ENCODE measurements at places on chromosomes 6 and 20. TPM values are rescaled to one million over a fixed set of nuclear protein-coding genes. Genes with fewer than 3 reads are reported as not detected.

DNA sequence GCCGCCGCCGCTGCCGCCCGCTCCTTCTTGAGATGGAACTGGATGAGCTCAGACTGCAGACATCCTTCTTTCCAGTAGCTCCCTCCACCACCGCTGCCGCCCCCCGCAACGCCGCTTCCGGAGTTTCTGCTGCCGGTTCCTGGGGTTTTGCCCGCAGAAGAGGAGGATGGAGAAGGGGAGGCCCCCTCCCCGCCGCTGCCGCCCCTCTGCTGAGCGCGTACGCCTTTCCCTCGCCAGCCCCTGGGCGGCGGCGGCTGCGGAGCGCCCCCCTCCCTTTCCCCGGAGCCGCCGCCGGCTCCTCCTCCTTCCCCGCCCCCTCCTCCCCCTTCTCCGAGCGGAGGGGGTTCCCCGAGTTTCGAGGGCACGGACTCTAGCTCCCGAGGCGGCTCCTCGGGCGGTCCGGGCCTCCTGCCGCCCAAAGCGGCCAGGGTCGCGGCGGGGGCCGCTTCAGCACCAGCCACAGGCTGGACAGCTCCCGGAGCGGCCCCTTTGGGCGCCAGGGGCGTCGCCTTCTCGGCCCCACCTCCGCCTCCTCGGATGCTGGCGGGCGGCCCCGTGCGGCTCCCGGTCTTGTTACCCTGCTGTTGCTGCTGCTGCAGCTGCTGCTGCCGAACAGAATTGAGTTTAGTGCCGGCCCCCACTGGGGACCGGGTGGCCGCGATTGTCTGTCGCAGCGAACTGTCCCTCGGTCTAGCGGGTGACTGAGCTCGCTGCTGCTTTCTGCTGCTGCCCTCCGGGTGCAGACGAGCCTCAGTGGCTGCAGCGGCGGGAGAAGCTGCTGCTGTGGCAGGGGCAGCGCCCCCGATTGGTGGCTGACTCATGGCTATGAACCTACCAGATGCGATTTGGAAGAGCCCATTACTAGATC lies 3.1 kb downstream of the MTCL3 start:
- H3K36me3 ChIP-seq, result peaks cover 2% of the 10 kb centered on the region
- peaks cover 26% of the 10 kb centered on the region for H3K4me1 ChIP-seq
- peak; percentile 77 for DNase-seq
- H3K27ac ChIP-seq, result peak overlapping the region; percentile 1
- peak overlapping the region; percentile 86 for H3K4me3 ChIP-seq

Gene FILIP1
- total RNA-seq, result not detected

Gene SRSF12
- total RNA-seq, result 1.1 TPM

Gene PCSK2
- not detected for total RNA-seq

Gene REM1
- not detected for total RNA-seq

Gene MAP3K4
- total RNA-seq, result 48.7 TPM
